ENCODE measurements at places on chromosomes 5 and 9. TPM values are rescaled to one million over a fixed set of nuclear protein-coding genes. Genes with fewer than 3 reads are reported as not detected.
A peak's percentile ranks its signal among the peaks of the same experiment; 100 is the strongest.

The NR2F1 gene
- not detected for total RNA-seq

The MARCOL gene
- not detected for total RNA-seq

DNA sequence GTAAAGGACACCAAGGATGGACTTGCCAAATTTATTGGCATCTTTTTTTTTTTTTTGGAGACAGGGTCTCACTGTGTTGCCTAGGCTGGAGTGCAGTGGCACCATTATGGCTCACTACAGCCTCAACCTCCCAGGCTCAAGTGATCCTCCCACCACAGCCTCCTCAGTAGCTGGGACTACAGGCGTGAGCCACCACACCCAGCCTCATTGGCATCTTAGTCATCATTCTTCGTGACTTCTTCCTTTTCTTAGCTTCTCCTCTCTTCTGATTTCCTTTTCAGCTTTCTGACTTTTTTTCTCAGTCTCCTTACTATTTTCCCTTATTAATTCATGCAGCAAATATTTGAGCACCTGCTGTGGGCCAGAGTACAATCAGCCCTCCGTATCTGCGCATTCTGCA, 6.1 kb downstream of the MAML1 start:
- DNase-seq, result no peak

- DNase-seq, result no peak
Measured at GRCh38 chr5:128665747-128666355, 127.8 kb upstream of the FBN2 start.

- peak; percentile 43 for DNase-seq
Measured at GRCh38 chr5:154370119-154370518, 75.7 kb upstream of the SAP30L start.

DNA sequence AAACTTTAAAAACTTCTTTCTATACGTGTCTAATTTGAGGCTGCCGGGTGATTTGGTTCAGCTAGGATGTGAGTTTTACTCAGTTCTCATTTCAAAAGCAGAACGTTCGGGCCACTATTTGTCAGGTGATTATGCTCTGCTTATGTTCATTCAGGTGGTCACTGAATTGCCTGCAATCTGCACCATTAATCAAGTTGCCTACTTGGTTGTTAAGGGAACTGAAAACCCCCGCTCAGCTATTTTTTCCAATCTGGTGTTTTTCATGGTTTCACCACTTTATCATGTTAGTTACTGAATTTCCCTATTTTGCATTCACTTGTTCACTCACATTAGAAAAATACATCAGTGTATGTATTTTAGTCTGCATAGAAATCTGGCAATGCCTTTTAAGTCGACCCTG, 523.0 kb downstream of the CSNK1G3 start:
- no peak for DNase-seq

- DNase-seq, result no peak
Measured at GRCh38 chr9:13717322-13718054, 438.0 kb upstream of the MPDZ start.

- no peak for DNase-seq
Measured at GRCh38 chr9:18682907-18683306, 209.0 kb downstream of the ADAMTSL1 start.

- DNase-seq, result peak; percentile 13
Measured at GRCh38 chr9:79471580-79472543, 99.9 kb upstream of the TLE4 start.

The FBLL1 gene
- total RNA-seq, result 7.1 TPM

The SLC31A2 gene
- total RNA-seq, result 3.8 TPM

- no peak for DNase-seq
Measured at GRCh38 chr9:16651446-16651964, 219.0 kb downstream of the BNC2 start.

- no peak for DNase-seq
Measured at GRCh38 chr9:133948561-133949485, 43.3 kb downstream of the VAV2 start.

GRCh38 chr9:106869028-106869427, 6.1 kb downstream of the ZNF462 start:
- no peak for DNase-seq

- no peak for DNase-seq
Measured at GRCh38 chr9:1013021-1013420, 36.6 kb downstream of the DMRT3 start.

DNA sequence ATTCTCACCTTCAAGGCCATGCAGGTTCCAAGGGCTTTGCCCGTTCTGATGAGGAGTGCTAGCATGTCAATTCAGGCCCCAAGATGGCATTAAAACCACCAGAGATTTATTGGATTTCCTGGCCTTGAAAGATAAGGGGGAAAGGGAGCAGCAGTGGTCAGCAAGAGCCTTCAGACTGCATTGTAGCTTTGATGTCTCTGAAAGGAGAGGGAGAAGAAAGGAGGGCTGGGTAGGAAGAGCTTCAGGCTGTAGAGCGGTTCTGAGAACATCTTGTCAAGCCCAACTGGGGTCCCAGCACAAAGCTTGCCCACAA, 41.8 kb upstream of the FGF1 start:
- no peak for DNase-seq

The C5orf63 gene
- total RNA-seq, result 6.8 TPM
